CD4-positive, alpha-beta T cell treated with Interleukin-6 at 100 ng/mL for 8 hours (primary cell): ENCODE measurements at places on chromosomes 1 and 21.

GRCh38 chr1:192382758-192383157 is 66.0 kb downstream of the RGS21 start:
- no peak for DNase-seq

DNA sequence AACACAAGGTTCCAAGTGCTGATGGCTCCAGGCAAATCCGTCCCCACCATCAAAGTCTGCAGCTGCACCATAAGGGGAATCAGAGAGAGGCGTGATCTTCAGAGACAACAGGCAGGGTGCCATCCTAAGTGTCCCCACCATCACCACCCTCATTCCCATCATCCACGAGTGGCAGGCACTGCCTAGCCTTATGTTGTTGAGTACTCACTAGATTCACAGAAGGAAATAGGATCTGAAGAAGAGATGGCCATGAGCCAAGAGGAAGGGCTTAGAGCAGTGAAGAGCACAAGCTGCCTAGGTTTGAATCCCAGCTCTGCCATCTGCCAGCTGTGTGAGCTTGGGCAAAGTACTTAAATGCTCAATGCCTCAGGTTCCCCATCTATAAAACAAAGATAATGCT is 207.3 kb upstream of the CSF3R start:
- no peak for DNase-seq

- DNase-seq: no peak
These were observed 52.6 kb upstream of the RBM15 start for GRCh38 chr1:110286564-110286963.

- no peak for DNase-seq
These were observed 35.6 kb downstream of the SMYD2 start for GRCh38 chr1:214316593-214316992.

- no peak for DNase-seq
These were observed 3.7 kb downstream of the SLC19A1 start for GRCh38 chr21:45538381-45539045.

DNA sequence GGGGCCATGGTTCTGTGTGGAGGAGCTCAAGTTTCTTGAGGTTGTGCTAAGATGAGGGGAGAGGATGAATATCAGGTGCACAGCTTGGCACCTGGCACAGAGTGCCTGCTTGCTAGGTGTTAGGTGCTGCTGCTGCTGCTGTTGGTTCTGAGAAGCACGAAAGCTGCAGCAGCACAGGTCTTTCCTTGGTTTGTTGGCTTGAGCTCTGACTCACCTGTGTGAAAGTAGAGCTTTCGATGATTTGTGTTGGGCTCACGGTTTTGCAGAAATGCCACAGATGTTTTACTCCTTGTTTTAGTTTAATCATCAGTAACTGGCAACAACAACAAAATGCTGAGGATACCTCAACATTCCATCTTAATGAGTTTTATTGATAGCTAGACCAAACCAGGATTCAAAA is 221.6 kb downstream of the BRINP2 start:
- no peak for DNase-seq

DNA sequence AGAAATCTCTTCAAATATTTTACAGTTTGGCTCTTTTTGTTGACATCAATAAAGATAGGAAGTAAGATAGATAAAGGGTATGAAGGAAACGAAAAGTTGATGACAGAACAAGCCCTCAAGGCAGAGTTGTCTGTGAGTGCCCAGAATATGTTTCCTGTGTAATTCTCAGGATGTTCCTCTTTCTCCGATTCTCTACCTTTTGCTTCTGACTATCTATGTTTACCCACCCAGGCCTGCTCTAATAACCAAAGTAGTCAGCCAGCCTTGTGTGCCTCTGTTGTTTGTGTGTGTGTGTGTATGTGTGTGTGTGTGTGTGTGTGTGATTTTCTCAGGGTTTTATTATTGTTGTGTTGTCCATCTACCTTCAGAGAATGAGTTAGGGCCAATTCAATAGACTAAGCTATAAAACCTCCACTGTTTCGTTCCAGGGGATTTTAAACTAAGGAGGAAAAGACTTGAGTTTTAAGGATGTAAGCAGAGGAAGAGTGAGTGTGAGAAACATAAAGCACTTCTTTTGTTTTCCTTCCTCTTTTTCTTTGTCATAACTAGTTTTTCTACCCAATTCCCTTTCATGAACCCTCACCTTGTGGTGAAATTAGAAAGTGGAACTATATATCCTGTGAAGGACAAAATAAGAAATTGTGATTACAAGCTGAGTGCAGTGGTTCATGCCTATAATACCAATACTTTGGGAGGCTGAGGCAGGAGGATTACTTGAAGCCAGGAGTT is 627.4 kb upstream of the NR5A2 start:
- no peak for DNase-seq

DNA sequence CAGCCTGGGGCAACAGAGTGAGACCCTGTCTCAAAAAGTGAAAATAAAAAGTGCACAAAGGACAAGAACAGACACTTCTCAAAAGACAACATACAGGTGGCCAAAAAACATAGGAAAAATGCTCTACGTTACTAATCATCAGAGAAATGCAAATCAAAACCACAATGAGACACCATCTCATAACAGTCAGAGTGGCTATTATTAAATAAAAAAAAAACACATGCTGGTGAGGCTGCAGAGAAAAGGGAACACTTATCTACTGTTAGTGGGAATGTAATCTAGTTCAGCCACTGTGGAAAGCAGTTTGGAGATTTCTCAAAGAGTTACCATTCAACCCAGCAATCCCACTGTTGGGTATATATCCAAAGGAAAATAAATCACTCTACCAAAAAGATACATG is 173.2 kb downstream of the SMYD3 start:
- DNase-seq: no peak

- DNase-seq: no peak
These were observed 166.8 kb downstream of the ZNF281 start for GRCh38 chr1:200243042-200243437.

DNA sequence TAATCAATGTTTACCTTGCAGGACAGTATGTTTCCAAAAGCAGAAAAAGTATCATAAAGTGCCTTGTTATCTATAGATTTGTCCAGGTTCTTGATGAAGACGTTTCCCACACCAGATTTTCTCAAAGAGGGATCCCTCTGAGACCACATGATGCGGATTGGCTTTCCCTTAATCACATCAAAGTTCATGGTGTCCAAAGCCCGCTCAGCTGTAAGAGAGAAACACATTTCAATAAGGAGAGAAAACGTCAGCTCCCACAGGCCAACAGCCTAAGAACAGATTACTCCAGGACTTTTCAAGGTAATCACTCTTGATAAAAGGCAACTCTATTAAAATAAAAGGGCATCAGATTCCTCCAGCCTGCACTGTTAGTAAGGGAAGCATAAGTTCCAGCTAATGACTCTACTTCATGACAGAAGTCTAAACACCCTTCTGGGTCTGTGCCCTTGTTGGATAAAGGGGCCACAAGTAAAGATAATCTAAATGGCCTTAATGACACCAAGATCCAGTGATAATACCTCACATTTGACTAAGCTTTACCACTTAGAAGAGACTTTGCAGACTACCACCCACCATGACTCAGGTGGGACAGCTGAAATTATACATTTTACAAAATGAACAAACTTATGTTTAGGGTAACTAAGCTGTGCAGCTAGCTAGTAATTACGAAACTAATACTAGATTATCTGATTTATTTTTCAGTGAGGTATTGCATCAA is 4.1 kb downstream of the PABPC4 start:
- DNase-seq: no peak

- no peak for DNase-seq
These were observed 28.6 kb upstream of the PDXK start for GRCh38 chr21:43690346-43690745.

- peak; percentile 53 for DNase-seq
These were observed 17.2 kb downstream of the NFYC start for GRCh38 chr1:40708750-40709099.

DNA sequence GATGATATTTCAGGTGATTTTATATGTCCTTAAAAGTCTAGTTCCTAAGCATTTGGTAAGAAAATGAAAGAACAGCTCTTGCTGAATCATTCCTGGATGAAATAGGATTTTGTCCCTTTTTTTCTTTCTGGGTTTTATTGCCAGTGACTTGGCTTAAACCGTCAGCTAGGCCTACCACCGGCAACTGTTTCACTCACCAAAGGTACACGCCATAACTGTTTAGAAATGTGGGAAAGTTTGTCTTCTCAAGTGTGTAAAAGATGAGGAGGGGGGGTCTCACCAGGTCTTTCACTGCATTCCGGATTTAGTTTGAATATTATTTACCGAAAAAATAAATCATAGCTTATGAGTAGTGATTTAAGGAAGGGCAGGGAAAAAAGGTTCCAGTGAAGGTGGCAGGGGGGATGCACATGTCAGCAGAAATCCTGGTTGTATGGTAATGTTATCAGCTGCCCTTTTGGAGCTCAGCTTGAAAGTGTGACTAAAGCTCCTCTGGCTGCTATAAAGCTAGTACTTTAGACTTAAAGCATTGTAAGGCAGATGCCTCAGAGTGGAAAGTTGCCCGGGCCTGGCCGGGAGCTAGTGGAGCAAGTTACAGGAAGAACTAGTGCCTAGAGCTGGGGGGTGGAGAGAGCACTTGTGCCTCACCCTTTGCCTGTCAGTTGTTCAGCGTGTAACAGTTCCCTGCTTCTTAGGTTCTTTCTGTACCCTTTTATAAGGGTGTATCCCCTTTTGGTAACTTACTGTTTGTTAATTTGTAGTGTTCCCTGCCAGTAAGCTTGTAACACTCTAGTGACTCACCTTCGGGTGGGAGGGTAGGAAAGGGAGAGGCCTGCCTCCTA is 3.1 kb downstream of the ATP1A1 start:
- DNase-seq: peak; percentile 37

DNA sequence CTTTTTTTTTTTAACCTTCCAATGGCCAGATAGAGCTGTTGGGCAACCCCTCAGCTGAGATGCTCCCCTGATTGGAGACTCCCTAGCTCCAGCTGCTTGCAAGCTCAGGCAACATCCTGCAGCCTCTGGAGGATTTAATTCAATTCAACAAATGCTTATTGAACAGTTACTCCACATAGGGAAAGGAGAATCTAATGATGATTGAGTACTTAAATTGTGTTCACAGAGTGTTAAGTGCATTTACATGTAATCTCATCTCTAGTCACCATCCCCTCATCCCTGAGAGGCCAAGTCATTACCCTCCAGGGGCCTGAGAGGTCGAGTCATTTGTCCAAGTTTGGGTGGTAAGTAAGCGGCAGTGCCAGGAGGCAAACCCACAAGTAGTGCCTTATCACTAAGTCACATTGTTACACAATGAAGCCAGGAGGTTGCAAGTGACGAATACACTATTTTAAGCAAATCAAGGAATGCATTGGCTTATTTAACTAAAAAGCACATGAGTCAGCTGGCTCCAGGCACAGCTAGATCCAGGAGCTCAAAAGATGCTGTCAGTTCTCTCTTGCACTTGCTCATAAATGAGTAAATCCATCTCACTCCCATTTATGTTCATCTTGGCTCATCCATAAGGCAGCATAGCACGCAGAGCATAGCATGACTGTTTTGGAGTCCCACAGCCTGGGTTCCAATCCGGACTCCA is 64.3 kb downstream of the OPTC start:
- DNase-seq: no peak

GRCh38 chr1:40058453-40059337 is 18.2 kb downstream of the CAP1 start:
- no peak for DNase-seq

DNA sequence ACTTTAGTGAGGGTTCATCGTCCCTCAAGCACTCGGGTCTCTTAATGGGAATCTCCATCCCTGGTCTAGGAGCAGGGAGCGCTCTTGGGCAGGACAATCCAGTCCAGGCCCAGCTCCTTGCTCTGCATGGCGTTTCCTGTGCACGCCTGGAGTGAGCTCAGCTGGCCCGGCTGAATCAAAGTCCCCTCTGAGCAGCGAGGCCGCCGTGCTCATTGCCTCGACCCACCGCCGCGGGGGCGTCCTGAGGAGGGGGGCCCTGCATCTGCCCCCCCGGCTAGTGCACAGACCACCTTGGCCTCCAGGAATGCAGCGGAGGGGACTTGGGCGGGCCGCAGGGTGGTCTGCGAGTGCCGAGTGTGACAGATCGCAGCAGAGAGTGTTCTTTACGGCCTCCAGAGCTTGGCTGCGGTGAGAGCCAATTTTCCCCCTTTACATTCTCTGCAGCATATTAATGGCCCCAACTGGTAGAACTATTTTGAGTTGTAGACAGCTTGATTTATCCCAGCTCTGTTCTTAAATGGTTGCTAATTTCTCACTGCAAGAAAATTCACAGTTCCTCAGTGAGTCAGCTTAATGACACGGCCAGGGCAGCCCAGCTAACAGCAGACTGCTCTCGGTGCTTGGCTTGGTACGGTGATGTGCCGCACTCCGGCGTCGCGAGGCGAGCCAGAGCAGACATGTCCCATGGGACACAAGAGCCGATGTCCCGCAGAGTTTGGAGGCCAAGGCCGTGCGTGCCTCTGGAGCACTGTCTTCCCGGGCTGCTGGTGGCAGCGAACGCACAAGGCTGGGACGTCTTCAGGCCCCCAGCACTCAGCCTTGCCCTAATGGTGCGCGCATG is 39.8 kb downstream of the SNAP47 start:
- no peak for DNase-seq

- no peak for DNase-seq
These were observed at the start of gene PDZK1IP1 for GRCh38 chr1:47189844-47190508. PDZK1IP1 (minus strand) TSS chr1:47190036; CDS start chr1:47189932, 104 bp downstream.

GRCh38 chr1:112501810-112502641 is 6.7 kb upstream of the WNT2B start:
- DNase-seq: peak; percentile 41

DNA sequence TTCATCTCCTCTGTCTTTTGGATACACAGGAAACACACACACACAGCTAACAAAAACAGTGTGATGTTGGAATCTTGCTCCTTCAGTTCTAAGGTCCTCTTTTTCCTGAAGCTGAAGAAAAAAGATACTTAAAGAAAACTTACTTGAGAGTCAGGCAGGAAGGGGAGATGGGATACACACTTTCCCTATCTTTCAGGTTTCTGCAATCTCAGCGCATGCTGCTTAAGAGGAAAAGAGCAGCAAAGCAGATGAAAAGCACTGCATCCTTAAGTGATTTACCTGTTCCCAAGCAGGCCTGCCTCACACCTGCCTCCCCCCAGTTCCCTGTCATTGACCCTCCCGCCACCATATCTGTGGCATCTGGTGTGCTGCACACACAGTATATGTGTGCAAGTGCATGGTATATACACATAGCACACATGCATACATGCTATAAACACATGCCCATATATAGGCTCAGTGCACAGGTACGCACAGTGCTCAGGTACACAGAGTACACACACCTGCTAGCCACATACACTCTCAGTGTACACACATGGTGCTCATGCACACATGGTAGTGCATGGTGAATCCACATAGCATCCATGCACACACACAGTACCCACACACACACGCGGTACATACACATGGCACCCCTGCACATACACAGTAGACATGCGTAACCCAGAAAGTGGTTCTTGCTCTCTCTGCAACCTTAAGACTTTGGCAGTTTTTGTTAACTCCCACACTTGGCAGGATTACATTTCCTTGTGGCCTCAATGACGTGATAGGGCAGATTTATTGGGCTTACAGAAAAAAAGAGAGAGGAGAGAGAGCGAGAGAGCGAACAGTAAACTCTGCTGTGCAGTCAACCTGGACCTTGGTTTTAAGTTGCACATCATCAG is 166.9 kb downstream of the TOMM20 start:
- no peak for DNase-seq

DNA sequence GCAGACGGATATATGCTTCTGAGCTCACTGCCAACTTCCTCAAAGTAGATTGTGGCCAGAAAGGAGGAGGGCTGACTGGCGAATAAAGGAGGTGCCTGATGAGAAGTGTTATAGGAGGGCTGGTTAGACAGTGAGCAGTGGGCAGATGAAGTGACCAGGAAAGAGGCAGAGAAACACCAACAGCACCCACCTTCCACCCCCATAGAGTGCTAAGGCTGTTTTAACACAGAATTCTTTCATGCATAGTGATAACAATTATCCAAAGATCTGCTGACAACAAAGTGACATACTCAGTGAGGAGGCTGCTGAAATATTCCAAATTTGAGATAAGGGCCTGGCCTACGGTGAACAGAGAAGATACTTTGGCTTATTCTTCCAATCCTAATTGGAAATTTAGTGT is 21.2 kb upstream of the MTR start:
- DNase-seq: no peak
